ENCODE measurements at places on chromosomes 7 and 10.

DNA sequence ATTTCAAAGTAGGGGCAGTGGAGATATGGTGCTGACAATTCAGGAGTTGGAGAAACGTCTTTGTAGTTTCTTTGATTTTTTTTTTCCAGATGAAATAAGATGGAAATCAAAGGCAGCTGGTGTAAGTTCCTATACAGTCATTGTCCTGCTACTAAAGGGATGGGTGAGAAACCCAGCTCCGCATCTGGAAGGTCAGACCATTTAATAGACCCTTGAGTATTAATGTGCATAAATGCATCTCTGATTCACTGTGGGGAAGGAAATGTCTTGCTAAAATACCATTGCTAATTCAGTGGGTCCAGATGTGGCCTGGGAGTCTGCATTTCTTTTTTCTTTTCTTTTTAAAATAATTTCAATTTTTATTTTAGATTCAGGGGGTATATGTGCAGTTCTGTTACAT lies 15.5 kb downstream of the ABCB4 start:
- no peaks in the 10 kb centered on the region for H3K27me3 ChIP-seq
- no peak overlapping the region for H3K4me3 ChIP-seq
- no peak for DNase-seq
- no peaks in the 10 kb centered on the region for H3K4me1 ChIP-seq
- no peaks in the 10 kb centered on the region for H3K36me3 ChIP-seq

GRCh38 chr10:85713885-85714284 lies 652.7 kb downstream of the GRID1 start:
- no peak overlapping the region for H3K27ac ChIP-seq
- no peaks in the 10 kb centered on the region for H3K27me3 ChIP-seq
- no peaks in the 10 kb centered on the region for H3K36me3 ChIP-seq
- no peak overlapping the region for H3K4me3 ChIP-seq
- no peaks in the 10 kb centered on the region for H3K4me1 ChIP-seq

- H3K4me1 ChIP-seq: 0 out of 2 replicates have a peak, but pooled peaks cover 8% of the 10 kb centered on the region
- H3K36me3 ChIP-seq: peaks cover 5% of the 10 kb centered on the region
- no peak for DNase-seq
- H3K4me3 ChIP-seq: no peak overlapping the region
- H3K27ac ChIP-seq: no peak overlapping the region
Measured at GRCh38 chr7:139092090-139092796, 17.3 kb downstream of the ZC3HAV1 start.

GRCh38 chr10:49139846-49140195 lies 6.0 kb upstream of the FAM170B start:
- H3K4me3 ChIP-seq: no peak overlapping the region
- H3K27me3 ChIP-seq: no peaks in the 10 kb centered on the region
- no peak overlapping the region for H3K27ac ChIP-seq
- no peak for DNase-seq
- H3K4me1 ChIP-seq: no peaks in the 10 kb centered on the region
- no peaks in the 10 kb centered on the region for H3K36me3 ChIP-seq

- no peak for DNase-seq
- H3K4me1 ChIP-seq: no peaks in the 10 kb centered on the region
- H3K27me3 ChIP-seq: no peaks in the 10 kb centered on the region
Measured at GRCh38 chr7:109893231-109893630, 1197.7 kb upstream of the LRRN3 start.

- no peaks in the 10 kb centered on the region for H3K4me1 ChIP-seq
- DNase-seq: no peak
- H3K4me3 ChIP-seq: no peak overlapping the region
- H3K27me3 ChIP-seq: no peaks in the 10 kb centered on the region
Measured at GRCh38 chr10:84310470-84310869, 17.9 kb upstream of the CCSER2 start.

DNA sequence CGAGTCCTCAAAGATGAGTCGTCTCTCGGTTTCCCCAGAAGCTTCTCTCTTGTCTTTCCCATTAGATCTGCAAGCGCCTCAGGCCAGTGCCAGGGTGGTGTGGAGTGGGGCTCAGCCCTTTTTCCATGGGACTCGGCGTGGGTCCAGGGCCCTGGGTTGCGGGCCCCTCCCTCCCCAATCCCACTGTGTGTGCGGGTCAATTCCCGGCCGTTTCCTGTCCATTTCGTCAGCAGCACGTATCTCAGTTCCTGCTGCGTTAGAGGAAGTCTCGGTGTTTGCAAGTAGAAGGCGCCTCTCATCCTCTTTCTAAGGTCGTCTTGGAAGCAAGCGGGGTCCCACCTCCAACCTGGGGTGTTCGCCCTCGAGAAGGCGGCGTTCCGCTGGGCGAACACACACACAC lies 25.1 kb upstream of the ADGRA1 start:
- H3K27me3 ChIP-seq: peaks cover 45% of the 10 kb centered on the region
- no peak overlapping the region for H3K4me3 ChIP-seq
- H3K27ac ChIP-seq: no peak overlapping the region
- DNase-seq: no peak

DNA sequence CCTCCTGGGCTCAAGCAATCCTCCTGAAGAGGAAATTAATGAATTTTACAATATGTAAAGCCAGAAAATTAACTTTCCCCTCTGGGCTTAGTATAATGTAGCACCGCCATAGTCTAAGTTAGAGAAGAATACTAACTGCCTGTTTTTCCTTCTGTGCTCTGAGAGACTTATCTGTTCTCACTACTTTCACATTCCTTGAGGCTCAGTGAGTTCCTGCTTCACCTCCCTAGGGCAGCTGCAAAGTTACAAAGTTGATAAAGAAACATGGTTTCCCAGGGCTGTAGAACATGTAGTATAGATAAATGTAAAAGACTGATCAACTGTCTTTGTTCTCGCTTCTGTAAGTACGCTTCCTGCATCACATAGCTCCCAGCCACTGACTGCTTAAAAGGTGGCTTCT lies 16.0 kb upstream of the OLAH start:
- no peak for DNase-seq
- no peak overlapping the region for H3K27ac ChIP-seq
- no peaks in the 10 kb centered on the region for H3K4me1 ChIP-seq
- H3K4me3 ChIP-seq: no peak overlapping the region

GRCh38 chr10:44020322-44021111 lies 364.4 kb downstream of the CXCL12 start:
- no peak overlapping the region for H3K4me3 ChIP-seq
- peaks cover 22% of the 10 kb centered on the region for H3K4me1 ChIP-seq
- H3K27me3 ChIP-seq: no peaks in the 10 kb centered on the region
- no peak for DNase-seq
- H3K27ac ChIP-seq: no peak overlapping the region

GRCh38 chr10:117860135-117860534 lies 186.6 kb downstream of the RAB11FIP2 start:
- no peak for DNase-seq
- no peaks in the 10 kb centered on the region for H3K36me3 ChIP-seq
- no peak overlapping the region for H3K27ac ChIP-seq
- no peaks in the 10 kb centered on the region for H3K4me1 ChIP-seq

DNA sequence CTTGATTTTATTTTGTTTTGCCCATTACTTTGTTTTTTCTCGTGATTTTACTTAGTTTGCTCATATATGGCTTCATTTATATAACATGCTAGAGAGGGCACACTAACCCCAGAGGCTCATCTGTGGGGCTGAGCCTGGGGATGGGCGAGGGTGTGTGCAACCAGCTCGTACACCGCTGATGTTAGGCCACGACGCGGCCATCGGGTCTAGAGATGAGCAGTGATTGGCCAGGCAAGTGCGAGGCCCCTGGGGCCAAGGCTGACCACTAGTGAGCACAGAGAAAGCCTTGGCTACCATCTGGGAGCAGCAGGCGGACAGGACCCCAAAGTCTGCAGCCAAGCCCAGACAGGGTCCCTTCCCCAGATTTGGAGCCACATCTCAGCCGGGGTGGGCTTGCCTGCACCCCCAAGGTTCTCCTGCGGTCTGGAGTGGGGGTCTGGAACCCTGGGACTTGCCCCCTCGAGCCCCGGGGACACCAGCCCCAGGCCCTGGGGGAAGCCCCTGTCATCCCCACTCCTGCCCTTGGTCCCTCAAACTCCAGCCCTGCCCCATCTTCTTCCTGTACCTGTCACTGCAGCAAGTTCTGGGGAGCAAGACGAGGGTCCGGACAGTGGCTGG lies 3.7 kb downstream of the FUOM start:
- H3K27ac ChIP-seq: no peak overlapping the region
- no peaks in the 10 kb centered on the region for H3K4me1 ChIP-seq
- H3K4me3 ChIP-seq: no peak overlapping the region
- DNase-seq: no peak

DNA sequence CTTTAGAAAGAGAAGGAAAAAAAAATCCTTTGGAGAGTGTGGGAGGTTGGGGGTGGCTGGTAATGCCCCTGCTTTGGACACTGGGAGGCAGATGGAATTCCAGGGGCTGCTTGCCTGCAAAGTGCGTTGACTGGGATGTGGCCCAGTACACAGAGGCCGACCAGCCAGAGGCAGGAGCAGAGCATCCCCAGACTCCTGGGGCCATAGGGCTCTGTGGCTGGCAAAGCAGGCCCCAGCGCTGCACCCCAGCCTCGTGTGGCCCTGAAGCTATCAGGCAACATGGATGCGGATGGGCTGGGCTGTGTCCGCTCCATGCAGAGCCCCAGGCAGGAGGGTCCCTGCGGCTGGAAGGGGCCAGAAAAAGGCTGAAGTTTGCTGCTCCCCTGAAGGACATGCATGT lies 361.6 kb upstream of the FZD8 start:
- no peak overlapping the region for H3K27ac ChIP-seq
- no peak overlapping the region for H3K4me3 ChIP-seq
- no peaks in the 10 kb centered on the region for H3K4me1 ChIP-seq
- no peak for DNase-seq

GRCh38 chr10:124066126-124066700 lies 27.2 kb downstream of the CHST15 start:
- H3K4me1 ChIP-seq: peaks cover 78% of the 10 kb centered on the region
- no peaks in the 10 kb centered on the region for H3K36me3 ChIP-seq
- no peaks in the 10 kb centered on the region for H3K27me3 ChIP-seq
- peak overlapping the region; percentile 97 for H3K27ac ChIP-seq
- H3K4me3 ChIP-seq: peak overlapping the region; percentile 18

DNA sequence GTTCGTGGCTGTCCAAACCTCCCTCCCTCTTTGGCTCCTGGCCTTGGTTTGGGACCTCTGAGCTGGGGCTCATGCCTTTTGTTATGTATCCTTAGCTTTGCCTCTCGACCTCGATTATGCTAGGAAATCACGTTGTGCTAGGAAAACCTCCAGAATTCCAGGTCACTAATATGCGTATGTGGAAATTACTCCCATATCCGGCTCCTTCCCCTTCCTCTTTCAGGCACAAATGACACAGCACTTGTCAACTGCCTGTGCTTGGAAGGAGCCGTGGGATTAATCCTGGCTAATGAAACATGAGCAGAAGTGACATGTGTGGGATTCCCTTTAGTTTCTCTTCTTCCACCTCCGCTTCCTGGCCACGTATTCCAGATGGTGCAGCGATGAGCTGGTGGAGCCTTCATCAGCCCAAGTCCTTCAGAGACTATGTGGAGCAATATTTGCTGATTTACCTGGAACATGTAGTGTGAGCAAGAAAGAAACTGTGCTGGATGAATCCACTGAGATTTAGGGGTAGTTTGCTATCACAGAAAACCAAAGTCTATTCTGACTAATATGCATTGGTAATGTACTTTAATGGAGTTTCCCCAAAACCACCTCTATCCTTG lies 149.2 kb downstream of the REEP3 start:
- H3K27ac ChIP-seq: no peak overlapping the region
- H3K36me3 ChIP-seq: no peaks in the 10 kb centered on the region
- no peaks in the 10 kb centered on the region for H3K27me3 ChIP-seq
- H3K4me3 ChIP-seq: no peak overlapping the region
- no peak for DNase-seq

DNA sequence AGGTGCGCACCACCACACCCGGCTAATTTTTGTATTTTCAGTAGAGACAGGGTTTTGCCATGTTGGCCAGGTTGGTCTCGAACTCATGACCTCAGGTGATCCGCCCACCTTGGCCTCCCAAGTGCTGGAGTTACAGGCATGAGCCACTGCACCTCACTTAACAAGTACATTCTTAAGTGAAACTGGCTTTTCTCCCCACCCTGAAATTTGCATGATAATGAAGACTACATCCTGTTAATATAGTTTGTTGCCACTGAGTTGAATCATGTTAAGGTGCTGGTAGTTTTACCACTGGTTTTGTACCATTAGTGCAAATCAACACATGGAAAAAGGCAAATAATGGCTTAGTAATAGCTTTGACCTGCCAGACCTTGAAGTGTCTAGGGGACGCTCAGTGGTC lies 62.2 kb downstream of the MPLKIP start:
- H3K36me3 ChIP-seq: no peaks in the 10 kb centered on the region
- H3K27me3 ChIP-seq: no peaks in the 10 kb centered on the region
- no peaks in the 10 kb centered on the region for H3K4me1 ChIP-seq
- H3K27ac ChIP-seq: no peak overlapping the region

GRCh38 chr10:14536241-14537213 lies 205.8 kb upstream of the FRMD4A start:
- H3K36me3 ChIP-seq: peaks cover 4% of the 10 kb centered on the region
- no peak overlapping the region for H3K27ac ChIP-seq
- peaks cover 5% of the 10 kb centered on the region for H3K4me1 ChIP-seq
- DNase-seq: no peak
- no peaks in the 10 kb centered on the region for H3K27me3 ChIP-seq

DNA sequence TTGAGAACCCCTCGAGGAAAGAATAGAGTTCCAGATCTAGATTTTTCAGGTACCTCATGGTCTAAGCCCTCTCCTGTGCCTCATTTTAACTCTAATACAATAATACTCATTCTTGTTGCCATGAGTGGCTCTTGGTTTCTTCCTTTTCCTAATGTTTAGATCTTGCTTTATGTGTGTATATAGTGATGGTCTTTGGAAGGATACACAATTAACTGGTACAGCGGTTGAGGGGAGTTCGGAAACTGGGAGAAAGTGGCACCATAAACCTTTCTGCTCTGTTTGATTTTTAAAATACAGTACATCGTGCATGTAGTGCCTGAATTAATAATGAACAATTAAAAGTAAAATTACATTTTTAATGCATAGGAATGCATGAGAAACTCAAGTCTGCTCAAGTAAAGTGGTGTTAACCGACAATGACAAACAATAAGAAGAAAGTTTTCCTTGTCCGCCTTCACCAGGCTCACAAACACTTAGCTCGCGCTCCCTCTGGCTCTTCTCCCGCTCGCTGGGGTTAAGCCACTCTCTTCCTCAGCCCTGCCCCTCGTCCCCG lies 386 bp upstream of the EIF4EBP2 start:
- H3K4me1 ChIP-seq: peaks cover 3% of the 10 kb centered on the region
- DNase-seq: no peak
- H3K27me3 ChIP-seq: no peaks in the 10 kb centered on the region
- H3K4me3 ChIP-seq: peak overlapping the region; percentile 90
- H3K27ac ChIP-seq: no peak overlapping the region

Measured in MM.1S (cell line).